ENCODE measurements at places on chromosomes 1 and 21.

GRCh38 chr1:181592255-181592859, 109.0 kb downstream of the CACNA1E start:
- no peak for DNase-seq

DNA sequence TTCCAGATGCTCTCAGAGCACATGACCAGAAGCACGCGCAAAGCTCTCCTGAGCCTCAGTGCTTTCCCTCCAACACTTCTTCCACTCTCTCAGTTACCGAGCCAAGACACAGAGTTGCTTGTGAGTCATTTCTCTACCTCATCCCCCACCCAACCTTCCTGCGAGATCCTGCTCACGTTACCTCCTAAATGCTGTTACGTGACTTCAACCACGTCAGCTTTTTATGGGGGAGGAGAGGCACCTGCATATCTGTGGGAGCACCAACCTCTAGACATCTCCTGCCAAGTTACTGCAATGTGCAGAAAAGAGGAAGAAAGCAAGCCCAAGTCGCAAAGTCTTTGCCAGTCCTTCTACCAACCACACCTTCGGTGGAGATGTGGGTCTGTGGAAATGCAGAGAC, 27.2 kb upstream of the ERG start:
- no peak for DNase-seq

DNA sequence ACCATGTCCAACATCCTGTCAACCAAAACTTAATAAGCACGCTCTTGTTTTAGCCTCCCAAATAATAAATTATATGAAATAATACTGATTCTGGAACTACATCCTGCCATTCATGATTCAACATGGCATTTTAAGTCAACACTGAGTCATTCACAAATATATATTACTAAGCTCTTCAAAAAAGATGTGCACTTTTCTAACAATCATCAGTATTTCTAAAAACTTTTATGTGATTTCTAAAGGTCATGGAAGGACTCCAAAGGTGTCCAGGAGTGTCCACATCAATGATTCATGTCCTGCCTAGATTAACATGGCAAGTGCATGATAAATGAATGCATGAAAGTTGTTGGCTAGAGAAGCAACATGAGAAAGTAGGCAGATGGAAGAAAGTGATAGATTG, 51.6 kb downstream of the NEGR1 start:
- no peak for DNase-seq

DNA sequence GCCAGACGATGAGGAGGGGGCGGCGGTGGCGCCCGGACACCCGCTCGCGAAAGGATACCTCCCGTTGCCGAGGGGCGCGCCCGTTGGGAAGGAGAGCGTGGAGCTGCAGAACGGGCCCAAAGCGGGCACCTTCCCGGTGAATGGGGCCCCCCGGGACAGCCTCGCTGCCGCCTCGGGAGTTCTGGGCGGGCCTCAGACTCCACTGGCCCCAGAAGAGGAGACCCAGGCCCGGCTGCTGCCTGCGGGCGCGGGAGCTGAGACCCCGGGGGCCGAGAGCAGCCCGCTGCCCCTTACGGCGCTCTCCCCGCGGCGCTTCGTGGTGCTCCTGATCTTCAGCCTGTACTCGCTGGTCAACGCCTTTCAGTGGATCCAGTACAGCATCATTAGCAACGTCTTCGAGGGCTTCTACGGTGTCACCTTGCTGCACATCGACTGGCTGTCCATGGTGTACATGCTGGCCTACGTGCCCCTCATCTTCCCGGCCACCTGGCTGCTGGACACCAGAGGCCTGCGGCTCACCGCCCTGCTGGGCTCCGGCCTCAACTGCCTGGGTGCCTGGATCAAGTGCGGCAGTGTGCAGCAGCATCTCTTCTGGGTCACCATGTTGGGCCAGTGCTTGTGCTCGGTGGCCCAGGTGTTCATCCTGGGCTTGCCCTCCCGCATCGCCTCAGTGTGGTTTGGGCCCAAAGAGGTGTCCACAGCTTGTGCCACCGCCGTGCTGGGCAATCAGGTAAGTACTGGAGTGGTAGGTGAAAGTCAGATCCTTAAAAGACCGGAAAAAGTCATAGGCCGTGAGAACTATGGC, 588 bp downstream of the FLVCR1 start:
- DNase-seq: peak; percentile 7
